Activated CD8-positive, alpha-beta T cell treated with anti-CD3 and anti-CD28 coated beads, Interleukin-2, amount 10 ng/mL, durations not matched to agents 7 days and 5 days (primary cell): ENCODE measurements at places on chromosomes 12 and 14. TPM values are rescaled to one million over a fixed set of nuclear protein-coding genes. Genes with fewer than 3 reads are reported as not detected.

Gene RERG
- total RNA-seq: not detected

Gene GDF11
- total RNA-seq: 13.9 TPM

GRCh38 chr12:24760606-24761378, 188.1 kb downstream of the BCAT1 start:
- H3K36me3 ChIP-seq: no peaks in the 10 kb centered on the region
- no peaks in the 10 kb centered on the region for H3K4me1 ChIP-seq
- no peak overlapping the region for H3K27ac ChIP-seq
- no peak overlapping the region for H3K4me3 ChIP-seq
- DNase-seq: no peak
- peaks cover 3% of the 10 kb centered on the region for H3K27me3 ChIP-seq

DNA sequence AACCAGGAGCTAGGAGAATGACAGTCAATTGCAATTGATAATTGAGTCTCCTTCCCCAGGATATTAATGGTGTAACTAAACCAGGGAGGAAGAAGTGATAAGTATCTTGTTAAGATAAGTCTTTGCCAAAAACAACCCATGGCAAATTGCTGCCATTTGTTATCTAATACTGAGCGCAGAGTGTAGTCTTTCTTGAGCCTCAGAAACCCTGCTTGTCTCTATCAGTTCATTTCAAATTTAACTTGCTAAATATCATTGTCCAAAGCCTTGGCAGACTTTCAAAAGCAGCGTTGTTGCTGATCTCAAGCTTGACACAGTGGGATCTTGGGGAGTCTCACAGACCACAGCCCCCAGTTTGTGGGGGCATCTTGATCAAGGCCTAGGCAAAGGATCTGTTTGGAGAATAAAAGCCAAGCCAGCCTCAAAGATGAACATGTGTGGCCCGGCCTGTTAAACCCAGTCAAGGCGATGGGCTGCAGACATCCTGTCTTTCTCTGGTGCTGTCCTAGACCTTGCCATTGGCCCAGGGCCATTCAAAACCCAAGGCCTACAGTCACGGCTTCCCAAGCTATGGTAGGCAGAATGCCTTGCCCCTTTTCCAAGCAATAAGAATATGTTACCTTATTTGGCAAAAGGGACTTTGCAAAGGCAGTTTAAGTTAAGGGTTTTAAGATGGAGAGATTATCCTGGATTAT, 164.2 kb downstream of the CHST11 start:
- H3K4me1 ChIP-seq: peaks cover 18% of the 10 kb centered on the region
- H3K36me3 ChIP-seq: peaks cover 31% of the 10 kb centered on the region
- no peak overlapping the region for H3K4me3 ChIP-seq
- H3K27me3 ChIP-seq: no peaks in the 10 kb centered on the region
- no peak overlapping the region for H3K27ac ChIP-seq

DNA sequence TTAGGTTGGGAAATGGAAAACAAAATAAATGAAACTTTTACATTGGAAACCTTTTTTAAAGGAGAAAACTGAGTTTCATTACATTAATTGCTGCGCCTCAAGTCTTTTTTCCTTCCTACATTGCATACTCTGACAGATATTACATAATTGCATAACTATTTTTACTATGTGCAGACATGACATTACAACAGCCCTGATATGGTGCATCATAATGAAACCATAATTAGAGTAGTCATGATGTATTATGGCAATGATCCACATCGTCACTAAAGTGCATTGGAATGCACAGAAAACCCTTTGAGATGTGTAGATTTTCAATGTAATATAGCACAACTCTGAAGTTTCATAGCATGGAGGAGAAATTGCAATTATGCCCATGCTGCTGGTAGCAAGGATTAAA, 217.8 kb upstream of the NPAS3 start:
- no peak overlapping the region for H3K27ac ChIP-seq
- no peak overlapping the region for H3K4me3 ChIP-seq
- no peak for DNase-seq
- H3K4me1 ChIP-seq: no peaks in the 10 kb centered on the region
- H3K27me3 ChIP-seq: no peaks in the 10 kb centered on the region
- H3K36me3 ChIP-seq: no peaks in the 10 kb centered on the region

DNA sequence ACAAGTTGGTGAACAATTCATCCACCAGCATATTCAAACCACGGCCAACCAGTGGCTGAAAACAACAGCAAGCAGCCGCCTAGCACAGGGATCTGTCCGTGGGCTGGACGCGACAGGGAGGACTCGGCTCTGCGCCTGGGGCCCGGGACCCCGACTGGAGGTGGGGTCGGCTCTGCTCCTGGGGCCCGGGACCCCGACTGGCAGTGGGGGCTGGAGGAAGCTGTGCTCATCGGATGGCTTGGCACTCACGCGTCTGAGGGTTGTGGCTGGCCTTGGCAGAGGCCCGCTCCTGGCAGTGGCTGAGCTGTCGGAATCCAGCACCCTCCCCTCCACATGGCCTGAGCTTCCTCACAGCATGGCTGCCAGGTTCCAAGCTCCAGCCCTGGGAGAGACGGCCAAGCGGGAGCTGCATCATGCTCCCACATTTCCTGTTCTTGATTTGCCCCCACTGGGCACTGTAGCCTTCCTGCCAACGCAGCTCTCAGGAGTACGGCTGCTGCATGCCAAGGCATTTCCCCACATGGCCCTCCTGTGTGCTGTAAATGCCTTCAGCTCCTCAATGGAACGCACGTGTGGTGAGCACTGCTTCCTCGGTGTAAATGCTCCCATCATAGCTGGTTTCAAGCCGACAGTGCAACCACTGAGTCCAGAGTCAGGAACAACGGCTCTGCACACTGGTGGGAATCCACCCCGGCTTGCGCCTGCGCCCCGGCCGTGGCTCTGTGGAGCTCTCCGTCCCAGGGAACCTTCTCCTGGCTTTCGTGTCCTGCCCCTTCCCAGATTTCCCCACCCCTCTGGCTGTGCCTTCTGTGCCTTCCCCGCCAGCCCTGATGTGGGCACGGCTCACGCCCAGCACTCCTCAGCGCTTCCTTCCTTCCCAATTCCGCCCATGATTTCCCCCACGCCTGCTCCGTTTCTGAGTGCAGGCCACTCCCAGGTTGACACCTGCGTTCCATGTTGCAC, 7.3 kb upstream of the GALNT9 start:
- H3K27me3 ChIP-seq: no peaks in the 10 kb centered on the region
- no peak for DNase-seq
- no peaks in the 10 kb centered on the region for H3K36me3 ChIP-seq
- no peaks in the 10 kb centered on the region for H3K4me1 ChIP-seq
